Progenitor cell of endocrine pancreas (in vitro differentiated cells): ENCODE measurements at places on chromosomes 1 and 21. TPM values are rescaled to one million over a fixed set of nuclear protein-coding genes. Genes with fewer than 3 reads are reported as not detected.
A peak's percentile ranks its signal among the peaks of the same experiment; 100 is the strongest.

GRCh38 chr1:200890818-200891773 lies 3.6 kb upstream of the INAVA start:
- DNase-seq = peak; percentile 66

CDK18 gene
- 23.9 and 24.5 TPM in 2 replicates for total RNA-seq

SORT1 gene
- 110 and 116 TPM in 2 replicates for total RNA-seq

- DNase-seq = no peak
These were observed 35.1 kb downstream of the LGALS8 start for GRCh38 chr1:236558846-236559245.

DNA sequence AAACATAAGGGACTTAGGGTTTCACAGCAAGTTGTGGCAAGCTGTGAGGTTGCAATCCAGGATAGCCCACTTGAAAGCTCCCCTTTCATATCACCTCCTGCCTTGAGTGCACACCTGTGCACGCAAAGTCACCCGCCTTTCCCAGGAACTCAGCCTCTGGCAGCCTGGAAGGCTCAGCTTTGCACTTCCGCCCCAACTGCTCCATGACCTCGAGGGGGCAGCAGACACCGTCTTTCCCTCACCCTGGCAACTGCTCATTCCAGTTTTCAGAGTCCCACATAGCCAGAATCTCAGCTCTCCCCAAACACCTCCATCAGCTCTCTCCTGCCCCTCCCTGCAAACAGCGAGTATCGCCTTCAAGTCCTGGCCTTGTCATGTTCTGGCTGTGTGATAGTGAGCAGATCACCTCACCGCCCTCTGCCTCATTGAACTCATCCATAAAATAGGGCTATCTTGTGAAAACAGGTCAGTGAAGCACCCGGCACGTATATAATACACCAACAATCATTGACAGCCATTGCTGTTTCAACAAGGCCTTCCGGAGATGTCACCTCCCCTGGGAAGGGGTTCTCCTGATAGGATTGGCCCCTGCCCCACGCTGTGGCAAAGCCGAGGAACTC lies 32.2 kb upstream of the EPB41 start:
- peak; percentile 86 for DNase-seq

ADAM30 gene
- total RNA-seq = not detected in 2 replicates

GRCh38 chr21:24420689-24421088 lies 1186.6 kb downstream of the MRPL39 start:
- no peak for DNase-seq

DNA sequence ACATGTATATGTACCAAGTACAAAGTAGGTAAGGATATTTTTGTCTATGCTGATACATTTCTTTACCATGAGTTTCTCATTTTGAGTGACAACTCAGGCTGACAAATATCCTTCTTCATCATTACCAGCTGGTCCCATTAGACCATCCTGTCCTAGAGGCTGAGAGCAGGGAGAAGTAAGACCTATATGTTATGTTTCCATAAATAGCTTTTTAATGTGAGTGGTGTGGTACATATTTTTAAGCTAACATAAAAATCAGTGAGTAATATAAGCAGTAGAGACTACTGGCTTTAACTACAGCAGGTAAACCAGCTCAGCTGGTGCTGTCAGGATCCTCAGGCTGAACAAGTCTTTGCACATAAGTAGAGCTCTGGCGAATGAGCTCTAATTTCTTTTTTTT lies 62.4 kb downstream of the CLEC20A start:
- no peak for DNase-seq

GRCh38 chr1:208264469-208265121 lies 20.4 kb upstream of the PLXNA2 start:
- DNase-seq = no peak

CAPN8 gene
- total RNA-seq = 1.3 and 2.2 TPM in 2 replicates

RAB3B gene
- 86.2 and 87.1 TPM in 2 replicates for total RNA-seq

DNA sequence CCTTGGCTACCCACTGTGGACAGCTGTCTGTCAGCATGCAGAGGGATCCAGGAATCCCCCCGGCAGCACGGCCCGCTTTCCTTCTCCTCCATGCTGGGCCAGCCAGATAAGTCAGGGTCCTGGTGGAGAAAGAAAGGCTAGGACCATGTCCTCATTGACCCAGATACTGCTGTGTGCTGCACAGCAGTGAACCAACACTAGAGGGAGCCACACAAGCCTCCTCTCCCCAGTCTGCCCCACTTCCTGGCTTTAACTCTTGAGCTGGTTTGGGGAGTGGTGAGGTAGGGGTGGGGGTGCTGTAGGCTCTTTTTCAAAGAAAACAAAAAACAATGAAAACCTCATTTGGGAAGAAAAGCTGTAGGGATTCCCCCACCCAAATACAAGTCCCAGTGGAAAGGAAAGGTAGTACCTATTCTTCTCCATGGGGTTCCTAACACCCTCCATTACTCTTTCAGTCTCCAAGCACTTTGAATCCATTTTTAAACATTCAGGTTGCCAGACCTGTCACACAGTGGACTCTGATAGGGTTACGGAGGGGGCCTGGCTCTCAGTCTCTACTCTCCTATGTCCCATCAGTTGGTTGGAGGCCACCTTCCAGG lies 84.9 kb upstream of the CD1D start:
- DNase-seq = no peak

- no peak for DNase-seq
These were observed 1656.0 kb downstream of the MRPL39 start for GRCh38 chr21:23951251-23951650.

MAP3K6 gene
- 1.1 and 1.8 TPM in 2 replicates for total RNA-seq

- no peak for DNase-seq
These were observed 58.7 kb upstream of the RGS1 start for GRCh38 chr1:192516776-192517297.

DNA sequence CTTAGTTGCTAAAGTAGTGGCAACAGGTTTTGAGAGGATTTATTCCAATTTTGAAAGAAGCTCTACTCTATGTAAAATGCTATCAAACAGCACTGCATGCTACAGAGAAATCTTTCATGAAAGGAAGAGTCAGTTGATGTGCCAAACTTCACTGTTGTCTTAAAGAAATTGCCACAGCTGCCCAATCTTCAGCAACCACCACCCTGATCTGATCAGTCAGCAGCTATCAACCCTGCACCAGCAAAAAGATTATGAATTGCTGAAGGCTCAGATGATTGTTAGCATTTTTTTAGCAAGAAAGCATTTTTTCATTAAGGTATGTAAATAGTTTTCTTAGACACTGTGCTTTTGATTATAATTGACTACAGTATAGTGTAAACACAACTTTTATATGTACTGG lies 49.6 kb downstream of the SLC9C2 start:
- DNase-seq = no peak

INSRR gene
- not detected in 2 replicates for total RNA-seq

DNA sequence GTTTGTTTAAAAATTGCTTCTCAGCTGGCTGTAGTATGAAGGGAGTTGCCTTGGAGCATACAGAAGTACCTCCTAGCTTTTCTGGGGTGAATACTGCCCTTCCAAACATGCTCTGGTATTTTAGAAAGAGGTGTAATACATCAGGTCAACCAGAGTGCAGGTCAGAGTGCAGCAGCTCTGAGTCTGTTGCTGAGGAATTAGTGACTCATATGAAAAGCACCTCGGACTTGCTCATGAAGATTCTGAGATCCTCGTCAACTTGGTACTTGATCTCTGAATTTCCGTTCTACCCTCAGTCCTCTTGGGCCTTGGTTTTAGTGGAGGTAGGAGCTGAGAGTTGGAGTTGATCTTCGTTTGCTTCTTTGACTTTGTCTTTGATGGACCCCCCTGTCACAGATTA lies 67.3 kb downstream of the NOS1AP start:
- no peak for DNase-seq

- DNase-seq = no peak
These were observed 187.2 kb downstream of the TOMM20 start for GRCh38 chr1:234941321-234942011.

HTR6 gene
- not detected in 2 replicates for total RNA-seq

GRCh38 chr1:118323246-118323645 lies 138.2 kb upstream of the SPAG17 start:
- DNase-seq = no peak

DNA sequence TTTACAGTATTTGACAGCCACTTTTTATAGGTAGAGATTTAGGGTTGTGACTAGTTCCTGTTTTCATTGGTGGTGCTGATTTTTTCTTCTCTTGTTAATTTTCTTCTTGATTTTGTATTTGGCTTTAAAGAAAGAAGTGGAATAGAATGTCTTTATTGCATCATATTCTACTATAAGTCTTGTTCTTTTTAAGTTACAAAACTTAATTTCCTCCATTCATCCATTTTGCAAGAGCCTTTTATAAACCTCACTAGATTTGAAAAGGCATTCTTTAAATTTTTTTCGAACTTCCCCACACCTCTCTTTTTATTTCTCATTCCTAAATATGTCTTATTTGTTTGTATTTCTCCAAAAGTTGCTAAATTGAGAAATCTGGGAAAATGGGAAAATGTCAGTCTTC lies 1368.6 kb upstream of the ADGRL4 start:
- no peak for DNase-seq

DNA sequence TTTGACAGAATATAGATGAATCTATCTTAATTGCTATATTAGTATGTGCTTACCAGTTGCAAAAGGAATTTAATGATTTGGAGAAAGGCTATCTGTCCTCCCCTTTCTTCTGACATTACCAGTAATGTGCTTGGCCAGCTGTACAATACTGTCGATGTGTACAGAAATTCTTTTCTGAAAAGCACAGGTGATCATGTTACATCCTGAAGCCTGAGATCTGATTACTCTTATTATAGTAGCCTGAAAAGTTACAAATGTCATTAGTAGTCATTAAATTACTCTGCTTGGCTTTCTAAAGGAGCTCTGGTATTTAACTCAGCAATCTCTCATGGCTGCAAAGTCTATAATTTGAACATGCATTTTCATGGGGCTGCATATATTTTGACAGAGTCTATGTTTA lies 209.8 kb downstream of the PTPRC start:
- DNase-seq = no peak

DNA sequence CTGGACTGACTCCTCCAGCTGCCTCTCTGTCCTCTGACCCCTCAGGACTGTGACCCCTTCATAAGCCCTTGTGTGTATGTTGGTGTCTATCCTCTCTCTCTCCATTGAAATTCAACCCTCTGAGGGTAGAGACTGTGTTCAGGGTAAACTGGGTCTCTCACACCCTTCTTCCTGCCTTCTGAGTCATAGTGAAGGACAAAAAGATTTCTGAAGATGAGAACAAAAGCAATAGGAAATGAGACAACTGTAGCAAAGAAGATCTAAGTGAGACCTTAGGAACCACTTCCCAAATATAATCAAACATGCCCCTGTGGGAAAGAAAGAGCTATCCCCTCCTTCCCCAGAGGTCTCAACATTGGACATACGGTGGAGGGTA lies 16.9 kb downstream of the NUAK2 start:
- no peak for DNase-seq

RPE65 gene
- total RNA-seq = not detected in 2 replicates

DNA sequence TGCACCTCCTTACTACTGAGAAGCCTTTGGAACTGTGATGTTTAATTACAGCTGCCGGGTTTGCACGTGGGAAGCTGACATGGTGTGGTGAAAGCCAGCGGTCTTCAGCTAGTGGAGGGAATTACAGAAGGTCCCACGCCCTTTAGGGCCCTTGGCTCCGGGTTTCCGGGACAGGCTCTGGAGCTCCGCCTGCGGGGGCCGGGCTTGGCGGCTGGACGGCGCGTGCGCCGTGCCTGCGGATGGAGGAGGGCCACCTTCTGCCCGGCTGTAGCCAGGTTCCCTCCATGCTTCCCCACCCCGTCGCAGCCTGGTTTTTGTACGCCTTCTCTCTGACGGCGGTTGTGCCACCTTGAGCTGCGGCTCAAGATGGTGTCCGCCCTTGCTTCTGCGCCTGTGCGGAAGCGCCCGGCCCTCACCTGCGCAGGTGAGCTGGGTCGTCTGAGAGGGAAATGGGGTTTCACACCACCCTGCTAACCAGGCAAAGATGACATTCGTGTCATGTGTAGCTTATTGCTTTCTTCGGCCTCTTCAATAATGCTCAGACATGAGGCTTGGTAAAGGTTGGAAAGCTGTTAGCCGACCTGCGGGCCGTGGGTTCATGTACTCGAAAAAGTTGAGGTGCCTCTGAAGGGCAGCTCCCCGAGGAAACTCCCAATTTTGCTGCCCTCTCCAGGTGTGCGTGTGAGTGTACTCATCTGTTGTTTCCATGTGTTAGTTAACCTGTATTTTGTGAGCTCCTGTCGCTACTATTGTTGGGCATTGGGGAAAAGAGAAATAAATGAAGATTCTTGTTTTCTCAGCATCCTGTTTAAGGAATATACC lies 36.6 kb upstream of the OPRD1 start:
- peak; percentile 14 for DNase-seq

GRCh38 chr1:229371624-229372023 lies 28.8 kb upstream of the CCSAP start:
- no peak for DNase-seq

GRCh38 chr1:37677143-37677439 lies 15.2 kb upstream of the CDCA8 start:
- no peak for DNase-seq

DNA sequence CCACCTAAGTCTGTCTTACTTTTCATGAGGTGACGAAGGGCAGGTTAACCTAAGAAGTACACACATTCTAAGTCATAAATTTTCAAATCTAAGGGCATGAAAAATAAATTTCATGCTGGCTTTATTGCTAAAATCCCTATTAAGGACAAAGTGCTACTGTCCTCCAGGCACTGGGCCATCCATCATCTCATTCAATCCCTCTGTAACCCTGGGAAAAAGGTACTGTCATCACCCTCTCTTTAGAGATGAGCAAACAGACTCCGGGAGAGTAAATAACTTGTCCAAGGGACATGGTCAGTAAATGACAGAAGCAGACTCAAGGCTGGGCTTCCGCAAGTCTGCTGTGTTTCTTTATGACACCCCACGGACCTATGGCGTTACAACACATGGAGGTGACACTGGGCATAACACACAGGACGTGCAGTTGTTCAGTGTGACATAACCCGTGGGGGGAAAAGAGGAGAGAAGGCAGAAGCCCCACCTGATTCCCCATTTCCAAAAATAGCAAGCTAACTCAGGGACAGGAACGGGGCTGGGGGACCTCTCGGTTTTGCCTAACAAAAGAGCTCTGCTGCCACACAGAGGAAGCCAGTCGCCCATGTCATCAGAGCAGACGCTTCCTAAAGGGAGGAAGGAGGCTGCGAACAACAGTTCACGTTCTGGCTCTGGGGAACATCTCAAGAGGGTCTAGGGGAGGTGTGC lies 12.5 kb upstream of the SRM start:
- no peak for DNase-seq

DNA sequence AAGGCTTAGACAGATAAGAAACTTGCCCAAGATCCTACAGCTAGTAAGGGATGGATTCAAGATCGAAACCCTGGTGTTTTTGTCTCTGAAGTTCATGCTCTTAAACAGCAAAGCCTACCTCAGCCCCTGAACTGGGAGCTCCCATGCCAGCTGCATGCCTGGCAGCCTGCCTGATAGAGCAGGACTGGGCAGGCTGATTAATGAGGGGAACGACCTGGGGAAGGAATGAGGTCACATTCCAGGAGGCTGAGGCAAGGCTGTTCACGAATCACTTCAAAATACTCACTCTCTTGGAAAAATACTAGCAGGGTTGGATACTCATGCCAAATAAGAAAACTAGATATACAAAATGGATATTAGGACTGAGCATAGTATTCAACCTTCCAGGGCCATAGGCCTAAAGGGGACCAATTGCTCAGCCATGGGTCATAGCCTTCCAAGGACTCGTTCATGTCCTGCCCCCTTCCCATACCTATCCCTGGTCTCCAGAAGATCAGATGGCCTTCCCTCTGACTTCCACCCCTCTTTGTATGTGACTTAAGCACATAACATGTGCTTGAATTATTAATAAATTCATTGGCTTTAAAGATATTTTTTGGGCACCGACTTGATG lies 15.6 kb upstream of the TACSTD2 start:
- peak; percentile 12 for DNase-seq

- DNase-seq = no peak
These were observed 1045.1 kb downstream of the ADGRL2 start for GRCh38 chr1:82845866-82846265.

- DNase-seq = no peak
These were observed 29.1 kb upstream of the LRRC8C start for GRCh38 chr1:89603651-89604413.
